ENCODE measurements at places on chromosomes 3 and 15. TPM values are rescaled to one million over a fixed set of nuclear protein-coding genes. Genes with fewer than 3 reads are reported as not detected.

DNA sequence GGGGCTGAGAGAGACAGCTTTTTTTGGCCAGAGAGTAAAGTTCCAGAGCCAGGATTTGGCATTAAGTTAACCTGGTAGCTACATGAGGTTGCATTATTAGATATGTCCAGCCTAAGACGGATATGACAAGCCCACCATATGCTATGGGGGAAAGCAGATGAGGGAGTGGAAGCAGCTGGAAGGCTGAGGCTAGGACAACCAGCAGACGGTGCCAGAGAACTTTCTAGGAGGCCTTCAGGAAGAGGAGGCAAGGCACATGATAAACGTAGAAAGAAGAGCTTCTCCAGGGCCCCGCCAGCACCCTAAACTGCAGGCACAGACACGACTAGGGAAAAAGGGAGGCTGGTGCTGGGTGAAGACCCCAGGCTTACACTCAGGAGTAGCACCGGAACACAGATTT lies 87.0 kb downstream of the CTNNB1 start:
- no peak for DNase-seq

ZPLD1 gene
- not detected for total RNA-seq

- no peak for DNase-seq
Observed at GRCh38 chr15:83889995-83890394, 236.1 kb downstream of the ADAMTSL3 start.

DNA sequence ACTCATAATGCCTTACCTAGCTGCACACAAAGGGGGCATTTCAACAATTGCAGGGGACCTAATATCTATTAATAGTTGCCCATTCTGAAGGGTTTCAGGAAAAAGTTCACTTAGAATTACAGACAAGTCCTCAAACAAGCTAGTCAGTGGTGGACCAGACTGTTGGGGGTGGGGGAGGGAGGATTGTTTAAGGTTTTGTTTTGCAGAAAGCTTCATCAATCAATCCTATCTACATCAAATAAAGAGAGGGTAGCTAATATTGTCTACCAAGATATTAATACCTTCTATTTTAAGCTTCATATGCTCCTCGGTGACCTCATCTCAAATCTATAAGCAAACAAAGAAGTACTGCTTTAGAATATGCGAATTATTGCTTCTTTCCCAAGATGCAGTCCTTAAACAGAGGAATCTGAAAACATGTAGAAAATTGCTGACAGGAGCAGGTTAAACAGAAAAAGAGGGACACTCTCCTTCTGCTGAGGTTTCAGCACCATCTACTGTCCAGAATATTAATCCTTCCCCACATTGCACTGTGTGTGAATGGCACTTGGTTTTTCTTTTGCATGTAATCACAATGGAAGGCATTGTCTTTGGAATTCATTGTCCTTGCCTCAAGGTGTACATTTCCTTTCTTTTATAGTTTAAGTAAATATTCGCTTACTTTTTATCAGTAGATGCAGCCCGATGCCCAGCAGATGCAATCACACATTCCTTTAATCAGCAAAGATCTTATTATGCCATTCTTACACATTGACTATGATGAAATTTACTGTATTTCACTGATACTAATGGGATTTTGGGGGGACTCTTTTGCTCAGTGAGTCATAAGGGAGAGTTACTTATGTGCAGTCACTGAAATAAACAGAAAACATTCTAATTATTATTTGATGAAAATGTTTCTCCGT lies 94.7 kb downstream of the IL5RA start:
- no peak for DNase-seq

CLDN18 gene
- 7.3 TPM for total RNA-seq

TTC23 gene
- total RNA-seq = 14.2 TPM

DNA sequence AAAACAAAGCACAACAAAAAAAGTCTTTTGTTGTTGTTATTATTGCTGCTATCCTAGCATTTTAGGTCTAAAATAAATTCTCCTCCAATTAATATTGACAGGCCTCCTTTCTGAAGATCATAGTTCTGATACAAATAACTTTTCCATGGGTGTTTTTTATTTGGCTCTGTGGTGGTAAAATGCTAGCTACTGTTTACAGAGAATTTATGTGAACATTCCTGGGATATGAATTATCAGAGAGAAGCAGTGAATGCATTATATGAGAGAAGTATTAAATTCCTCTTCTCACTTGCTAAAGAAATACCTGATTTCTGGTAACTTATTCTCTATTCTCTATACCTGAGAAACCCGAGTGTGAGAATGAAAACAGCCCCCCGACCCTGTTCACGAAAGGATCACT lies 57.5 kb upstream of the TMCO5A start:
- no peak for DNase-seq

LRRN1 gene
- total RNA-seq = 7.7 TPM

DNA sequence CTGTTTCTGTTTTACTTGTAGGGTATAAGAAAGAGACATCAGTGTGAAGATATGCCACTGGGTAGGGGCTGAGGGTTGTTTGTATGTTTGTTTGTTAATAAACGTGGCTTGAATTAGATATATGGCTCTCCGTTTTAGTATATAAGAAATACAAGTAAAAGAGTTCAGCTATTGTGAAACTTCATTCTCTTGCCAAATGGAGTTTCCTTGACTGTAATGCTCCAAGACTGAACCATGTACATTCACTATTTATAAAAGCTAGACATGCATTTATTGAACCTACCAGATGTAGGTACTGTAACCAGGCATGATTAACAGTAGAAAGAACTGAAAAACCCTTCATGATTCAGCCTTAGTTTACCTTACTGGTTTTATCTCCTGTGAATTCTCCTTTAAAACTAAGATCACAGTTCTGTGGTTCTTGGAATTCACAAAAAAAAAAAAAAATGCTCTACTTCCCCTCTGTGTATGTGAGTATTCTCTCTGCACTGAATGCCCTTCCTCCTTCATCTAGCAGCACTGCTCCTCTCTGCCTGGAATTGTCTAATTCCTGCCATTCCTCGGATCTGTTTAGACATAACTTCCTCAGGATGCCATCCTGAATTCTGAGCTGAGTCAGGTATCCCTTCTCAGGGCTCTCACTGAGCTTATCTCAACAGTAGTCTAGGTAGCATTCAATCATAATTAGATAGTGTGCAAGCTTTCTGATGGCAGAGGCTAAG lies 504.4 kb downstream of the FHIT start:
- DNase-seq = no peak

DNA sequence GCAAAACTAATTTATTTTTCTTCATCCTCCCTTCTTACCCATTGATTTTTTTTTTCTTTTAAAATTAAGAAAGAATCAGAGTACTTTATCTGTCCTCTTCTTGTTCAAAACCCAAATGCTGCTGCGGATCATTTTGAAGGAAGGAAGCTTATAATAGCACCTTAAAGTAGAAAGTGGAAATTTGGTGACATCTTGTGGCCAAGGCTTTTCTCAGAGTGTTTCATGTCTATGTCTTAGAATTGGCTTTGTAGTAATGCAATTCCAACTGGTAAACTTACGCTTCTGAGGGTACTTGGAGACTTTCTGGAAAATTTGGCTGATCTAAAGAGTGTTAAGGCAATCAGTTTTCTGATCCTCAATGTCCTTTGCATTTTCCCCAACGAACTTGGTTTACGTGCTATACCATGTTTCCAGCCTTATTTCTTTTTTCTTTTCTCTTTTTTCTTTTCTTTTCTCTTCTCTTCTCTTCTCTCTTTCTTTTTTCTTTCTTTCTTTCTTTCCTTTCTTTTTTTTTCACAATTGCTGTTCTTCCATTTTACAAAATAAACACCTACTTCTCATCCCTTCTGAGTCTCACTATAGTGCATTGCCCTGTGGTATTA lies 30.7 kb downstream of the C3orf38 start:
- no peak for DNase-seq

DNA sequence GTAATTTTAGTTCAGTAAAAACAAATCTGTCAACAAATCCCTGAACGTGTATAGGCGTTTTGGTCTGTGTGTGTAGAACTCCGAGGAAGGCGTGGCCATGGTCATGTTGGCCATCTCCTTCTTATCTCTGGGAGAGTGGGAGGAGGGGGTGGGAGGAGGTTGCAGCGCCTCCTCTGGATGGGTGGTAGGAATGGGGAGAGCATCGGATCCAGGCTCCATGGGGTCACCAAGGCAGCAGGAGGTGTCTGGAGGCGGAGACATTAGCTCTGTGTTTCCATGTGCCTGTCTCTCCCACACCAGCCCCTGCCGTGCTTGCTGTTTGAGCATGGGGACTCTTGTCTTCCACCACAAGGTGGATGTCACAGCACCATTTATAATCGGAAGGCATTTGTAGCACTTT lies 34.5 kb upstream of the TRPM1 start:
- DNase-seq = no peak

- no peak for DNase-seq
Observed at GRCh38 chr3:7144697-7145308, 283.9 kb downstream of the GRM7 start.

CCR4 gene
- 0.56 TPM for total RNA-seq

GRCh38 chr15:71807125-71807629 lies 3.2 kb upstream of the NR2E3 start:
- no peak for DNase-seq

DNA sequence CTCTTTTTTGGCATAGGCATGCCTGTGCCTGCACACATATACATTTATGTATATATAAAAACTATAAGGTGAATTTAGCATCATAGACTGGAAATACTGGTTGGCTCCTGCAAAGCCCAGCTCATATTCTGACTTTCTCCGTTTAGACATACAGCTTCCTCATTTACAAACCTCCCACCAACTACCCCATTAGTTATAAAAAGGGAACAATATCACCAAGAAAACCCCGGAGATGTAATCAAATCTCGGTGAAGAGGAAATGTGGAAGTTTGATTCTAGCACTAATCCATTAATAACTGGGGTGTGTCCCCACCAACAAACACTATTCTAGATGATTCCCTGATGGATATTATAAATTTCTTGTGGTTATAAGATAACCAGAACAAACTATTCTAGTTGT lies 517.7 kb upstream of the TBL1XR1 start:
- DNase-seq = no peak

GRCh38 chr15:70754862-70755261 lies 8.5 kb downstream of the UACA start:
- no peak for DNase-seq

PIGZ gene
- 11.0 TPM for total RNA-seq

DNA sequence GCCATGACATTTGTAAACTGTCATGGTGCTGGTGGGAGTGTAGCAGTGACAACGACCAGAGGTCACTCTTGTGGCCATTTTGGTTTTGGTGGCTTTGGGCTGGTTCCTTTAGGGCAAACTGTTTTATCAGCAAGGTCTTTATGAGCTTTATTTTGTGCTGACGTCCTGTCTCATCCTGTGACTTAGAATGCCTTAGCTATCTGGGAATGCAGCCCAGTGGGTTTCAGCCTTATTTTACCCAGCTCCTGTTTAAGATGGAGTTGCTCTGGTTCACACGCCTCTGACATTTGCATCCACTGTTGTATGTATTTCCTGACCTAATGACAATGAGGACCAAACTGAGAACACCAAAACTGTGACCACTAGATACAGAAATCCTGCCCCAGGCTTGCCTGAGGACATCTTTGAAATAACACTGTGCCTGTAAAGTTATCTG lies 37.6 kb downstream of the RAB8B start:
- no peak for DNase-seq

DNA sequence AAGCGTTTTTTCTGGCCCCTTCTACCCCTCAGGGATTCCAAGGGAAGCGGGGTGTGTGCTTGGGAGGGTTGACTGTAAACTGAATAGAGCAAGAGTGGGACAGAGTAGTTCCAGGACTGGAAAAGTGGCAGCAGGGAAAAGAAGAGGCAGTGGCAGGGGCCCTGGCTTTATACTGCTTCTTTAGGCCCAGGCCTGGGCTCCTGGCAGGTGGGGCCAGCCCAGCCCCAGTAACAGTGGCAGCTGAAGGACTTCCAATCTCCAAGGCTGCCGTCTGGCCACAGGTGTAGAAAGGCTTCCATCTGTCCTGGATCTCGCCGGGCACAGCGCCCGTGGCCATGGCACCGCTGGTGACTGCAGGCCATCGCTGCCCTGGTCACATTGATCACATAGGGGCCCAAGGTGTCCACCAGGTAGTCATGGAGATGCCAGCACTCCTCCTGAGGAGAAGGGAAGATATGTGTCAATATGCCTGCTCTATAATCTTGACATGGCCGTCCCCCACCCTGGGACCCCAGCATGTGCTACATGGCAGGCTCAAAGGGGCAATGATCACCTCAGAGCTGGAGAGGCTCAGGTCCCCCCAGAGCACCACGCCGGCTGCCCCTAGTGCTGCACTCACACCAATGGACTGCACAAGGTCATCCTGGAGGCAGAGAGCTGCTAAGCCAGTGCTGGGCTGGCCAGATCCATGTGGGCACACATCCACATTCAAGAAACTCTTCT lies 1.0 kb upstream of the IFRD2 start:
- DNase-seq = no peak

DNA sequence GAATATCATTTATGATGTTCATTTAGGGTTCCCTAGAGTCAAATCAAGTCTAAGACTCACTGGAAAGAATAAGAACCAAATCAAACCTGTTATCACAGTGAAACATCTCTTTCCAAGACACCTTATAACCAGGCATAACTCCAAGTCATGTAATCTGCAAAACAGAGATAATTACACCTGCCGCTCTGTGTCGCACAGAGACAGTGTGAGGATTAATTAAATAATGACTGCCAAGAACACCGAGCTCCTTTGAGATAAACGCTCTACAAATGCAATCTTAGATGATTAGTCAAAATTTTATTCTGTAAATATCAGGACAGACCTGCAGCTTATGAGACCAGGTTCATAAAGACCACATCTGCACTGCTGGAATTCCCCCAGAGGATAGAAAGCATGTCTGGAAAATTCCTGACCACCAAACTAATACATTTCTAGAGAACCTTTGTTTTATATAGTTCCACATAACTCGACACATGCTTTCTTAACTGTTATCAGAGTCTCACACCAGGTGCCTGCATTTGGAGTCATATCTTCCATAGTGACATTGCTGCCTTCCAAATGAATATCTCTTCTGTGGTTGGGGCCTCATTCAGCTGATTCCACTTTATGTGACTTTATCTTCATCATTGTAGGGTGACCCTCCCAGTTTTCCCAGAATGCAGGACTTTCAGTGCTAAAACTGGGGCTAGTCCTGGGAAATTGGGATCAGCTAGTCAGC lies 252.8 kb downstream of the CD47 start:
- DNase-seq = no peak

DNA sequence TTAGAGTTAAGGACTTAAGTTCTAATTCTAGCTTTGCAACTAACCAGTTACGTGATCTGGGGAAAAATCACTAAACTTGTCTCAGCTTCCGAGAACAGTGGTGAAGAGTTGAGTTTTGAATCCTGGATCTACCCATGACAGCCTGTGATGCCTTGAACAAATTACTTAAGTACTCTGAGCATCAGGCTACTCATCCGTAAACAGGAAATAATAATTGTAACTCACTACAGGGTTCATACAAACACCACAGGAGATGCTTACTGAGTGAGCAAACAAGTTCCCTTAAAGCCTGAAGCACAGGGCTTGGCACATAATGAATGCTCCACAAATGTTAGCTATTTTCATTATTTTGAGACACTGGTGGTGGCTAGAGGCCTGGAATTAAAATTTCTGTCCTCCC lies 158.8 kb downstream of the ERC2 start:
- no peak for DNase-seq

GRCh38 chr15:83653639-83654378 lies at the start of gene ADAMTSL3:
Gene ADAMTSL3, plus strand, starts transcription at chr15:83654123. Its CDS starts 1,639 bp downstream, at chr15:83655762.
- peak; percentile 21 for DNase-seq

GRCh38 chr3:36774052-36774451 lies 9.7 kb upstream of the DCLK3 start:
- DNase-seq = no peak

All from thoracic aorta (tissue), 2 donors.